CD4-positive, alpha-beta T cell (primary cell): ENCODE measurements at places on chromosomes 5 and 9. TPM values are rescaled to one million over a fixed set of nuclear protein-coding genes. Genes with fewer than 3 reads are reported as not detected.

GRCh38 chr5:14251733-14252132, 108.6 kb downstream of the TRIO start:
- DNase-seq = no peak

- no peak for DNase-seq
Observed at GRCh38 chr5:9605041-9605838, 24.9 kb downstream of the TAS2R1 start.

DNA sequence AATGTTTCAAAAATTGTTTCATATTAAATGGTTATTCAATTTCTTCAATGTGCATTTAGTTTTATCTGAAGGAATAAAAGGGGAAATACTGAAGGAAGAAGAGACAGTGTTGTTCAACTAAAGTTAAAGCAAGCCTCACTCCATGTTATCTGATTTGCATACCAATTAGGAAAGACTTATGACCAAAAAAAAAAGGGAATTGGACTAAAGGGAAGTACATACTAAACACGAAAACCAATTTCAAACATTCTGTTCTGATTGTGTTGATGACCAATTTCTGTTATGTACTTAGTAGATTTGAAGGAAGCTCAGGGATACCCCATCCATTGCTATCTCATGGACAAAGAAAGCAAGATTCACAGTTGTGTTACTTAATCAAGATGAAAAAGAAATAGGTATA, 4.9 kb upstream of the GAPT start:
- no peak for DNase-seq

GRCh38 chr5:14416621-14417275, 164.8 kb upstream of the OTULINL start:
- DNase-seq = no peak

GRCh38 chr5:33601881-33602280, 161.1 kb downstream of the TARS1 start:
- DNase-seq = no peak

DNA sequence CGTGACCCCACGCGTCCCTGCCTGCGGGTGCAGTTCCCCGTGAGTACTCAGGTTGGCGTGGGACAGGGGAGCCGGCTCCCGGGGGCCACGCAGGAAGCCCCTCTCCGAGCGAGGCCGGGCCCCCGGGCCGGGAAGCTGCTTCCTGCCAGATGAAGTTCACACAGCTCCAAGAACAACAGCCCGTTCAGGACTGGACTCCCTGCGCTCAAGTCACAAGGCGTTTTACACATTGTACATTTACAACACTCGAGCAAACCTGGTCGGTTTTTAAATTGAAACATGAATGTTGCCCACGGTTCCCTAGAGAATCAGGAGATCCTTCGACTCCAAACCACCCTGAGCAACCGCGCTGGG, 22.4 kb downstream of the SLC9A3 start:
- no peak for DNase-seq

GRCh38 chr9:14956208-14956607, 46.0 kb upstream of the FREM1 start:
- DNase-seq = no peak

DNA sequence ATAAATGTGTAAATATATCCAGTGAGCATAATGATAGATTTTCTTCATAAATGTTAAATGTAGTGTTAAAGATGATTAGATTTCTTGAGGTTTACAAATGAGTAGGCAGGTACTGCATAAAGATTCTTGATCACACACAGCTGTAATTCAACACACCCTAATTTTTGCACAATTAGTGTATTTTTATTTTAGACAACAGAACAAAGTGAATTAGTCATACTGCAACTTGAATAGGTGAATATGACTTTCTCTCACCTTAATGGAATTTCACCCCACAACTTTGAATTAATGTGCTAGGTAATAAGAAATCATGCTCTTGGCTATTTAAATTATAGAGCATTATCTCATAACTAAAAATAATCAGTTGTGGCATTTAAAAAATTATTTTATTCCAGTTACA, 795.7 kb upstream of the ACO1 start:
- no peak for DNase-seq

DNA sequence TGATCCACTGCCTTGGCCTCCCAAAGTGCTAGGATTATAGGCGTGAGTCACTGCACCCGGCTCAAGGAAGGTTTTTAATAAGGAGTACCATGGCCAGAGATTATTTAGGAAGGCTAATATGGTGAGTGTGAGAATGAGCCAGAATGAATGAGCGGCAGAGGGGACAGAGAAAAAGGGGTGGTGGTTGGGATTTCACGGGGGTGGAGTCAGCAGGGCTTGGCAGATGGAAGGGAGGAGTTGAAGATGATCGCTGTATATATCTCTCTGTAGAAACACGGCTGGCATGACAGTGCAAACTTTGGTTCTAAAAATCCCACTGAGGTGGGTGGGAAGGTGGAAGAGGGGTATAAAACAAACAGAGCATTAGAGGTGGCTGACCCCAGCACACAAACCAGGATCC, 176.7 kb upstream of the TBC1D2 start:
- DNase-seq = no peak

GRCh38 chr9:92483627-92484545, 1.6 kb upstream of the ASPN start:
- no peak for DNase-seq

- DNase-seq = peak; percentile 64
Observed at GRCh38 chr5:133287500-133287899, 235.7 kb downstream of the HSPA4 start.

GRCh38 chr5:157750320-157750719, 6.8 kb downstream of the LSM11 start:
- no peak for DNase-seq

GRCh38 chr5:37662789-37663485, 176.9 kb downstream of the GDNF start:
- no peak for DNase-seq

ANKDD1B gene
- not detected for total RNA-seq

FBP2 gene
- not detected for total RNA-seq

EIF4E1B gene
- total RNA-seq = not detected

FREM1 gene
- 0.27 TPM for total RNA-seq

OR1J2 gene
- total RNA-seq = not detected

LYSMD3 gene
- total RNA-seq = 32.8 TPM

NR3C1 gene
- total RNA-seq = 191 TPM

HNRNPH1 gene
- total RNA-seq = 2,435 TPM

SLC23A1 gene
- total RNA-seq = not detected

ANKRD55 gene
- 9.7 TPM for total RNA-seq

FAM151B gene
- total RNA-seq = 0.61 TPM
